KG1 (cell line): ENCODE measurements at places on chromosomes 6 and 20.

DNA sequence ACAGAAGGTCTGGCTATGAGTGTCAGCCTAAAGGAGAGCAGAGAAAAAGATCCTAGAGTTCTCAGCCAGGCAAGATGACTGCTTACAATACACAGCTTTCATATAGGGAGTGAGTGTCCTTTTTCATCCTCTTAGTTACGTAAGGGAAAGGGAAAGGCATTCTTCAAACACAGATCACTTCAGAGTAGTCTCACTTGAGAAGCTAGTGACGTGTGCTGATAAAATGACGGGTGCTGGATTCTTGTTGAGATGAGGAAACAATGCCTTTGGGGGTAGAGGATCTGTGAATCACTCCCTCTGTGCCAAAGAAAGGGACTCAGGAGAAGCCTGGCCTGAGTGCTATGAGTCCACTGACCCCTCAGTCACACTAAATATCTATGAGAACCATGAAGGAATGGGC, 117.3 kb downstream of the QRSL1 start:
- DNase-seq: no peak

DNA sequence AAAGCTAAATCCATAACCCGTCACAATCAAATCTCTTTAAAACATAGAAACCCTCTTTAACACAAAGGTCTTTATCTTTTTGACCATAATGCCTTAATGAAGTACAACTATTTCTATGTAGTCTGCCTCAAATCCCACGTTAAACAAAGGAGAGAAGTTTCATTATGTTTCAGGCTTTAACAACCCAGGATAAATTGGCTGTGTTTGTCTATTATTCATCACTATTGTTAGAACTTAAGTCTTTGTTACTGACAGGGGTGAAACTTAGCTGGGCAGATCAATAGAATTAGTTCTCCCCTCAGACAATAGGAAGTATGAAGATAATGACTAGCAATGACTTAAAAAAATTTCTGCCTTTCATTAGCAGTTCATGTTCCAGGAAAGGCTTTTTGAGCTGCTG, 10.1 kb upstream of the METTL24 start:
- DNase-seq: no peak

DNA sequence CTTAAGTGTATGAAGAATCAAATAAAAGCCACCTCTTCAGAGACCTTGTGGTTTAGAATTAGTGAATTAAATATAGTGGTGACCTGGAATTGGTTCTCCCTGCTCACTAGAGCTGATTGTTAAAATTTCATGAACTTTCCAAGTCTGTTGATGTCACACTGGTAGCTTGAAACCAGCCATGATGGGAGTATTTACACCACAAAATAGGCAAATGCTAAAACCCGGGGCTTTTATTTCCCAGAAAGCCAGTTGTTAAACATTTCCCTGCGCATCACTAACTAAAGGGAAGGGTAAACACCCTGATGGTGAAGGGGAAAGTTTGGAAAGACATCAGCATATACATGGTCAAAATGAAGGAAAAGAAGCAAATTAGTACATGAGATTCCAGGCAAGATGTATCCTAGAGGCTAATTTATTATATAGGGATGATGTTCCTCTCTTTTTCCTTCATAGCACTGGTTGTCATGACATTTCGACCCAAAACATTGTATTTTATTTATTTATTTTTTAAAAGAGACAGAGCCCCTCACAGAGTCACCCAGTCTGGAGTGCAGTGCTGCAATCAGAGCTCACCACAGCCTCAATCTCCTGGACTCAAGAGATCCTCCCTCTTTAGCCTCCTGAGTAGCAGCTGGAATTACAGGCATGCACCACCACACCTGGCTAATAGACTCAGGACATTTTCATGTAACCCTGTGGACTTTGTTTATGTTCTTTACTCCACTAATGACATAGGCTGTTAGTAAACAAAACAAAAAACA, 123.2 kb downstream of the RIN2 start:
- DNase-seq: no peak

DNA sequence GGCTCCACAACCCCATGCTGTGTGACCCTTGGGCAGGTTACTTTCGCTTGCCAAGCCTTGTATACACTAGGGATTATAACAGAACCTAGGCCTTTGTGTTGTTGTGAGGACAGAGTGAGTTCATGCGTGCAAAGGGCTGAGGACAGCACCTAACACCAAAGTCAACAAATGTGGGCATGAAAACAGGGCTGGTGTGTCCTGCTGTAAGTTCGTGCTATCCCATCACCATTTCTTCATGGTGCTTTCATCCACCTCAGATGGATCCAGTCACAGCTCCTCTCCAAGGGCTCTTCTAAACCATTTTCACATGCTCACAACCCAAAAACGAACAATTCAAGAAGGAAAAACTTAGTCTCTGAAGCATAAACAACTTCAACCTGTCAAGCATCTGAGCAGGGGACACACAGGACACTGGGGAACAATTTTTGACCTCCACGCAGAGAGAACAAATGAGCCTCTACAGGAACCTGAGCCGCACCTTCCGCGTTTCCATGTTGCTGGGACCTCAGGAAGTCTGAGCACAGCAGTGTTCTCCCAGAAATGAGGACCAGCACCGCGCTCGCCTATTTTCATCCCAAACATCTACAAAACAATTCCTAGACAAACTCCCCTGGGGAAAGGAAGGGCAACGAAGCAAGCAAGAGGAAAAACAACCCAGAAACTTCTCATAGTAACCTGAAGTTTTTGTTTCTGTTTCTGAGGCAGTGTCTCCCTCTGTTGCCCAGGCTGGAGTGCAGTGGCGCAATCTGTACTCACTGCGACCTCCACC, 3.1 kb downstream of the LRP11 start:
- DNase-seq: no peak

DNA sequence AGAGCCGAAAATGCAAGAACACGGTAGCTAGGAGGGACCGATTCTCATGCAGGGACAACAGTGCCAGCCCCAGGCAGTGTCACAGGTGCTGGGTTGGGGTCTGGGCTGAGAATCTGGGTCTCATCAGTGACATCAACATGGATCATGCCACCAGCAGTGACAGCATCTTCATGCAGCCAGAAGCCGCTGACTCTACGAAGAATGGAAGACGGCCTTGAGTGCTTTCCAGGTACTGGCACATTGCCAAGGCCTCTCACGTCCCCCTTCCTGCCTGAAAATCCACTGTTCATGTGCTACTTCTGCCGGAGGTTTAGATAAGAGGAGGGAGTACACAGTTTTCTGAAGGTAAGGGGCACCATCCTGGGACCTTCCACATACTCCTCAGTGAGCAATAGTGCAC, 141.1 kb upstream of the FOXQ1 start:
- DNase-seq: no peak

GRCh38 chr6:107653183-107653580, 163.3 kb downstream of the SOBP start:
- DNase-seq: no peak

DNA sequence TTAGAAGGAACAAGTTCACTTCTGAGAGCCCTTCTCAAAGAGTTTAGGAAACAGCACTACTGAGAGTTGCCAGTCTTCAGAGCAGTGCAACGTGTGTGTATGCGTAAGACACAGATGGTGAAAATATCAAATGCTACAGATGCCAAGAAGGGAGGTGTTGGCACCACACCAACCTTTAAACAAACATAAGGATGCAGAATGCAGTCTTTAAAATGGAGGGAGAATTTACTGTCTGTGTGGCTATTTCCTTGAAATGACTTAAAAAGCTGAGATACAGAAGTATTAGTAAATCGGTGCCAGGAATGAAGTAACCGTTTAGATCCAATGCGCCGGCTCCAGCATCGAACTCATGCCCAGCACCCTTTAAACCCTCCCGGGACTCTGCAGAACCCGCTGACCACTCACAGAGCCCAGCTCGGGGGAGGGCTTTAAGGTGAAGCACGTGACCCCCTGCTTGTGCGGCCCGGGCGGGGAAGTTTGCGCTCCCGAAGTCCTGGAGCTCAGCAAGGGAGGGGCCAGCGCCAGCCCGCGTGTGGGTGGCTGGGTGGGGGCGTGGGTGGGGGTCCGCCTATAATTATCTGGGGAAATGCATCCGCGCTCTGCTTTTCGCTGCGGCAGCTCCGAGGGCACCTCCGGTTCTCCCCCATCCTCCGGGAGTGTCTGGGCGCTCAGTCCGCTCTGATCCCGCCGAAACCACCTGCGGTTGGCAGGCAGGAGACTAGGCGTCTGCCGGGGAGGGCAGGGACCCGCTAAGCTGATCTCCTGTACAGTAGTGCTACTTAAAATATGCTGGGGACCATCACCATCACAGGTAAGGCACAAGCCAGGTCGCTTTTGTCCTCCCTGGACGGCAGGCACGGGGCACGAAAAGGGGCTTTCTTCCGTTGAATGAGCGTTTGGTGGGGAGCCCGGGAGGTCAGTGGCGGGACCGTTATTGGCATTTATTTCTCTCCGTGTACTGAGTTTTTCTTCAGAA, 66.0 kb downstream of the ZBTB2 start:
- no peak for DNase-seq

DNA sequence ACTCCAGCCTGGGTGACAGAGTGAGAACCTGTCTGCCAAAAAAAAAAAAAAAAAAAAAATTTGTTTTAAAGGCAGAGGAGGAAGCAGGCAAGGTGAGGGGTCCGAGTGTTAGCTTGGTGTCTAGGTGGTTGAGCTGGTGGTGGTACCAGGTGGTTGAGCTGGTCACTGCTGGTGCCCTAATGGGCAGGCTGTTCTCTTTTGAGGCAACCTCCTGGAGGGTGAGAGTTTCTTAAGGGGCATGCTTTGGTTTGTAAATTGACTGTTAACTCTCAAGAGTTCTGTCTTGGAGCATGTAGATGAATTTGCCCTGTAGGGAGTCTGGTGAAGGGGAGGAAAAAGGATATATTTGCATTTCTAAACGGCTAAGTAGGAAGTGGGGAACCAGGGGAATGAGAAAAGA, 52.7 kb downstream of the BANF2 start:
- DNase-seq: no peak

- no peak for DNase-seq
Measured at GRCh38 chr20:63177785-63178445, 38.0 kb downstream of the YTHDF1 start.

- DNase-seq: no peak
Measured at GRCh38 chr6:154433477-154434241, 76.8 kb downstream of the CNKSR3 start.

GRCh38 chr6:21842875-21843645, 249.5 kb downstream of the SOX4 start:
- DNase-seq: no peak

DNA sequence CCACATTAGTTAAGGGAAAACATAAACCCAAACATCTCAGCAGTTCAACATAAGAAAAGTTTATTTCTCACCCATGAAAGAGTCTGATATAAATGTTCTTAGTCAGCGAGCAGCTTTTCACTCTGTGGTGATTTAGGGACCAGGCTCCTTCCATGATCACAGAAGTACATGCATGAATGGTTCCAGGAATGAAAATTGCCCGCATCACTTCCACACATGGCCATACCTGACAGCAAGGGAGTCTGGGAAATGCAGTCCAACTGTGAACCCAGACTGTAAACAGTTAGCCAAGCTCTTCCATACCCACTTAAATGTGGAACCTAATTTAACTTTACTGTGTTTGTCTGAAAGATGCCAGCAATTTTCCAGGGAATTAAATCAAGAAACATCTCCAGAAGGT, 353.9 kb downstream of the HACE1 start:
- no peak for DNase-seq

DNA sequence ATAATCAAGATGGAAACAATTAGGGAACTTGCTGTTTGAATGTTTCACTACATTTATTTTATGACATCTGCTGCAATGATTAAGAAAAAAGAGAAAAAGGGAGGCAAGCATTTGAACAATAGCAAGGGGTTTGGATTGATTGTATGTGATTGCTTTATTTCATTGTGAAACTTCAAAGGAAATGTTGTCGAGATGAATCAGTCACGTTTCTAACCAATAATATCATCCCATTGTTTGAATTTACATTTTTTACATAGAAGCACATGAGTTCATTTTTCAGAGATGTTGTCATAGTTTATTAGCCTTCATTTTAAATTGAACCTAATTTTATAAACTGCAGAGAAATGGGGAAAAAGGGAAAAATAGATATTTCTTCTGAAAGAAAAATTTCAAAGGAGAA, 572.0 kb downstream of the KIF16B start:
- DNase-seq: no peak

- no peak for DNase-seq
Measured at GRCh38 chr20:50533061-50533460, 22.9 kb downstream of the PTPN1 start.

GRCh38 chr6:127420556-127420955, 38.6 kb downstream of the KIAA0408 start:
- DNase-seq: peak; percentile 43

DNA sequence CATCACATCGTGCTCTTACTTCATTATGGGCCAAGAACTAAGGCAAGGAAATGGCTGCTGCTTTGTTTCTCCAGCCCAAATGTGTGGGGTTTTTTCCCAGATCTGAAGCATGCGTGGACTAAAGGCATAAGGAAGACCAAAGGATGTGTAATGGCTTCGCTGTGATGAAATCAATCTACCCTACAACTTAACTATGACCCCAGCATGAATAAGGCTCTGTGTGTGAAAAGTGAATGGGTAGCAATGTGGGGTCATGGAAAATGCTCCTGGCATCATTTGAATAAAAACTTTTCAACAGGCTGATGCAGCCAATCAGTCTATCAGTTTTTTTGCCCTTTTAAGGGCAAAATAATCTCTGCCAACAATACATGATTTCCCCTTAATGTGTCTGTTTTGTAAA, 50.3 kb upstream of the ISM1 start:
- no peak for DNase-seq

GRCh38 chr20:35240811-35241293, 14.4 kb downstream of the MMP24 start:
- no peak for DNase-seq

DNA sequence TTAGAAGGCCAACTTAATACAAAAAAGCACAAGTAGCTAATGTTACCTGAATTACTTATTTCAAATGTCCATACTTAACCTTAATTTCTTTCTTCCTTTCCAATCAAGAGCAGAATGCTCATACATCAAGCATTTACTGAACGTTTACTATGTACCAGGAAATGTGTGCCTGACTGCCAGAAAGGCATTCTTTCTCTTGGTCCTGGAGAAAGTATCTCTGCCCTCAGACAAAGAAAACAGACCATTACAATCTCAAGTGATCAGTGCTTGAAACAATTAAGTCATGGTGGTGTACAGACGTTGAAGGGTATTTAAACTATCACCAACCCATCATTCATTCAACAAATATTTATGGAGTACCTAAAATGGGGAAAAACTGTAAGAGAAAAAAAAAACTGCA, 26.4 kb downstream of the CSNK2A1 start:
- no peak for DNase-seq

DNA sequence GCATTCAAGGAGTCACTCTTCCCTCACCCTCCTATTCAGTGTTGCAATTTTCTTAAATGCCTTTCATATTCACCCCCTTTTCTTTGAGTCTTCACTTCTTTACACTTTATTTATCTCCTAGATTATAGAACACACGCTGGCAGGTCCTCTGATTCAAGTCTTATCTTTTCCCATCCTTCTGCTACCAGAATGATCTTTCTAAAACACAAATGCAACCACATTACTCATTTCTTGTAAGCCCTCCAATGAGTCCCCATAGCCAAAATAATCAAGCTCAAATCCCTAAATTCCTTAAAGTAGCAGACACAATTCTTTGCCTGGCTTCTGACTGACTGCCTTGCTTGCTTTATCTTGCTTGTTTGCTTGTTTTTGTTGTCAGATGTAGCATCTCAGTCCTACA, 920.0 kb downstream of the TFAP2A start:
- DNase-seq: no peak

GRCh38 chr6:119902681-119903080, 553.1 kb upstream of the MAN1A1 start:
- DNase-seq: no peak

GRCh38 chr6:120557554-120557953, 776.7 kb downstream of the TBC1D32 start:
- DNase-seq: no peak

- DNase-seq: no peak
Measured at GRCh38 chr20:12893653-12894052, 115.1 kb upstream of the SPTLC3 start.

GRCh38 chr6:87182940-87183339, 27.6 kb downstream of the ZNF292 start:
- no peak for DNase-seq
